Mucosa of gallbladder (tissue), 1 donor: ENCODE measurements at places on chromosomes 16 and 17.

GRCh38 chr17:9472541-9472940, 103.1 kb downstream of the STX8 start:
- no peak for DNase-seq

- DNase-seq, result peak; percentile 54
Measured at GRCh38 chr17:28717578-28718332, at the start of gene RAB34. RAB34 (minus strand) TSS chr17:28717868; CDS start chr17:28717266, 602 bp downstream.

DNA sequence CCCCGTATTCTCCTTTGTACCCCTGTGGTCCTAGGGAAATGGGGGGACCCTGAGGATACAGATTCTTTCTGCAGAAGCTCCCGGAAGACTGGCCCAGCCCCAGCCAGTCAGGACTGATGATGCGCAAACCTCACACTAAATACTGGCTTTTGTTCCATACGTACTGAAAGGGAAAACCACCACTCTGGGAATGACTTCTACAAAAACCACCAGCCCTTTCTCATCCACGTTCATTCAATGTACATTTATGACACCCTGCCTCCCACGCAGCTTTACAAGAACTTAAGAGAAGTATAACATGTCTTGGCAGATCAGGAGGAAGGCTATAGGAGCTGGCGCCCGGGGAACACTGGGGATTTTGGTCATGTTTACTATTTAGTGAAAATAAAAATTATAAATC, 70.6 kb downstream of the MARCHF10 start:
- DNase-seq, result no peak

DNA sequence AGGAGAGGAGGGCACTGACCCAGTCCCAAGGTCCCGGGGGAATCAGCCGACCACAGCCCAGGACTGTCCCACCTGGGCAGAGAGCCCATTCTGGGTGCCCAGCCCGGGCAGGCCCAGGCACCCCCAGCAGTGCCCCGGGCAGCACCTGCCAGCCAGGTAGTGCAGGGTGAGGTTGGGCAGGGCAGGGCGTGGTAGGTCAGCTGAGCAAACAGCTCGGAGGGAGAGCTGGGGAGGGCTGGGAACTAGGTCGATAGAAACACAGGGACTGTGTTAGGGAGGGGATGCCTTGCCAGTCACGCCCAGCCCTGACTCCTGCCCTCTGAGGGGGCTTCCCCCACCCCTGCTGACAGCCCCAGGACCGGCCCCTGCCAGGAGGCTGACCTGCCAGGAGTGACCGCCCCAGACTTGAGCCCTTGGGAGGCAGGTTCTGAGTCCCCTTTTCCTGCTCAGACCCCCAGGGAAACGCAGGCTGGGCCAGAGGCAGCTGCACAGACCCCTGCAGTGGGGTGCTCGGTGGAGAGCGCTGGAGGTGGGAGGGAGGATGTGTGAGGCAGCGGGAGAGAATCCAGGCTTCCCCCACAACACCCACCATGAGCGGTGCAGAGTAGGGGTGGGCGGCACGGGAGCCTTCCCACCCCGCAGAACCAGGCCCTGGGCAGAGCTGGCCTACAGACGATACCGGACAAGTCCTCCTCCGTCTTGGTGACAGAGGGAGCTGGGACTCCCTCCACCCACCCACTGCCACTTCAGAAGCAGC, 4.7 kb downstream of the HS3ST6 start:
- DNase-seq, result peak; percentile 78

- no peak for DNase-seq
Measured at GRCh38 chr16:68289621-68290329, 21.0 kb downstream of the SLC7A6OS start.

DNA sequence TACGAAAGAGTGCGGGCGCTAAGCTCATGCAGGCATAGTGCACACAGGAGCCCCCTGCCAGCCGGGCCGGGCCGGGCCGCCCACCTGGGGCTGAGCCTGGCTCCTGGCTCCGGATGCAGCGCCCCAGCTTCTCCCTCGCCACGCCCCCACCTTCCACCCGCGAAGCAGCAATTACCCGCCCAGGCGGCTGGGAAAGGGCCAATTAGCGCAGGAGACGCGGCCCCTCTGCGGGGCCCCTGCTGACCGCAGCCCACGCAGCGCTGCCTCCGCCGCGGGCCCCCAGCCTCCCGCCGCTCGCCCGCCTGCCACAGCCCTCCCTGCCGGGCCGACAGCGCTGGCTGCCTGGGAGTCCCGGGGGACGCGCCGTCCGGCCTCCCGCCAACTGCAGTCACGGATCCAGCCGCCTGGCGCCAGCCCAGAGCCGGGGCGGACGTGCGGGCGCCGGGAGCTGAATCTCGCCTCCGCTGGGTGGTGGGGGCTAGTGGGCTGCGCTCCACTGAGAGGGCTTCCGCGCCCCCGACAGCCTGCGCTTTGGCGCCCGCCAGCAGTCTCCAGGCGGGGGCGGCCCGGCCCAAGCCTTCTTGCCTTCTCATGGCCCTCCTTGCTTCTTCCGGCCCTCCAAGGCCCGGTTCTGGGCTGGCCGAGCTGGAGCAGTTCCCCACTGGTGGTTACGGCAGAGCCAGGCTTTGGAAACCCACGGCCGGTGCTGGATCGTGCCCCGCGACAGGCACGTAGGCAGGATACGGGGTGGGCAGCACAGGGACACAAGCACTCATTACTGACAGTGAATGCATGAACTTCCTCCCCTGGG, 14.9 kb upstream of the CBFB start:
- peak; percentile 61 for DNase-seq

DNA sequence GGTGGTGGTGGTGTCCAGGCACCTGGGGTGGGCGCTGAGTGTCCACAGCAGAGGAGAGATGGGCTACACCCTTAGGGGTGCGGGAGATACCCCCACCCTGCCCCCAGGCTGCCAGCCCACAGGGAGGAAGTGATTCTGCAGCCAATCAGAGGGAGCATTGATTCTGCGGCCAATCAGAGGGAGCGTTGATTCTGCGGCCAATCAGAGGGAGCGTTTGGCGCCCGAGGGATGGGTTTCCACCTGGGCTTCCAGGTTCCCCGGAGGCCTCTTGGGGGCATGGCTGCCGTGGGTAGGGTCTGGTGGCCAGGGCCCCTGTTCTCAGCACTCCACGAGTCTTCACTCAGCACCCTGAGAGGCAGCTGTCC, 28.2 kb upstream of the ACSF3 start:
- no peak for DNase-seq

- no peak for DNase-seq
Measured at GRCh38 chr17:78678222-78678557, 101.0 kb upstream of the DNAH17 start.

GRCh38 chr16:73060892-73061490, 13.1 kb upstream of the ZFHX3 start:
- no peak for DNase-seq

GRCh38 chr16:17885659-17886207, 415.0 kb upstream of the XYLT1 start:
- no peak for DNase-seq

DNA sequence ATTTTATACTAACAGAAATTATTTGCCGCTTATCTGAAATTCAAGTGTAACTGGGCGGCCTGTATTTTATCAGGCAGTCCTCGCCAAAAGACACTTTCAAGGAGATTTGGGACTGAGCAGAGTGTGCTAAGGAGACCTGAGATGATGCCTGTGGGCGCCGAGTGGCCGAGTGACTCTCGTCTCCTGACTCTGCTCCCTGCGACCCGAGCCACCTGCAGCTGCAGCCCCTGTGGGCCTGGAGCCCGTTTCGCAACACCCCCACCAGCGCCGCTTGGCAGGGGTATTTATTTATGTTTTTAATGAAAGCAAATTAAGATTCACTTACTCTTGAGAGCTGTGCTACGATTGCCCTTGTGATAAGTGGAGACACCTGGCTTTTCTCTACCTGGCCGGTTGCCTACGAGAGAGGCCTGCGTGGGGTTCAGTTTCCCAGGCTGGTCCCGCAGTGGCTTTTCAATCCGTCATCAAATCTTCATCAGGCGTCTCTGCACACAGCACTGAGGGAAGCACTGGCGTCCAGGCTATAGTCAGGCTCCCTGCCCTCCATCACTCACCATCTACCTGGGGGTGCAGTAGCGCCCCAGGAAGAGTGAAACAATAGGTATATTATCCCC, 124.0 kb downstream of the SEC14L1 start:
- DNase-seq, result no peak

DNA sequence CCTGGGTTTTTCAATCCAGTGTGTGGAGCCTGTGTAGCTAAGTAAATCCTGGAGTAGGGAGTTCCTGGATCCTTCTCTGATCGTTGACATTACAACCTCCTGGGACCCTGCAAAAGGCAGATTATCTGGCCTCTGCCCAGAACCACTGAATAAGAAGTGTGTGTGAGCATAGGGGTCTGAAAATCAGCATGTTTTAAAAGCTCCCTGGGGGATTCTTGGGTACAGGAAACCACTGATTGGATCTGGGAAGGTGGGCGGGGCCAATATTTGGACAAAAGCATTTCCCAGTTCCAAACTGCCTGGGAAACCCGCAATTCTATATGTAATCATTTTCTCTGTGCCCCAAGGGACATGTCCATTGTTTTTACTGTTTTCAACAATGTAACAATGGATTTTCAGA, 27.2 kb upstream of the BEAN1 start:
- no peak for DNase-seq

GRCh38 chr17:62064791-62065563, at the start of gene MED13:
MED13 (minus strand) TSS chr17:62065278; CDS start chr17:62065205, 73 bp downstream.
- peak; percentile 56 for DNase-seq

GRCh38 chr17:43636426-43636825, 25.3 kb downstream of the MEOX1 start:
- no peak for DNase-seq

GRCh38 chr17:70750983-70751382, 581.7 kb downstream of the KCNJ2 start:
- no peak for DNase-seq

DNA sequence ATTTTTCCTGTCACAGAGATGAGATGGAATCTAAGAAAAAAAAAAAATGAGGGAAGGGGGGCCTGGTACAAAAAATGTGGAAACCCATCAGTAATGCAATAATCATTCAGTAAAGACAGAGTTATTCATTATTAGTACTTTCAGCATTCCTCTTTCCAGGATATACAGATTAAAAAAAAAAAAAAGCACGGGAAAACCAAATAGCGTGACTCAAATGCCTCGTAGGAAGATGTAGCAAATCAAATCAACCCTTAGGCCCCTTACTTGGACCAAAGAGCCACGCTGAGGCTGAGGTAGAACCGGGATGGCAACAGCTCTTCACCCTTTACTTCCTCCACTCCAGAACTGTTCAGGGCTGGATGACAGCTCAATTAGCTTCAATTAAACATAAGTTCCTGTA, 52.5 kb downstream of the SMG6 start:
- no peak for DNase-seq

GRCh38 chr17:69424287-69425041, 10.0 kb downstream of the MAP2K6 start:
- DNase-seq, result no peak

DNA sequence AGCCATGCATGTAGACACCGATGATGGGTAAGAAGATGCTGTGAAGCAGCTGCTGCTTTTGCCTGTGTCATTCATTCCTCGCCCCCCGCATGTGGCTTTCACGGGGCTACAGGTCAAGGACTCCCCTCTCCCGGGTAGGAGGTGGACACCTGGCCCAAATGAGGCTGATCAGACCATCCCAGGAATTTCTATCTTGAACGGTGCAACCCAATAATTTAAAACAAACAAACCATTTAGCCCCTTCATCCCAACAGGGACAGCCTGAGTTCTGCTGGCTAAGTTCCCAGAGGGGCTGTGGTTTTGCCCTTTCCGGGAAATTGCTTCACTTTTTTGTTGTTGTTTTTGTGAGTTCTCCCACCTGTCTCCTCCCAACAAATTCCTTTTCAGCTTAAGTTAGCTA, 137.7 kb upstream of the CDH5 start:
- DNase-seq, result no peak

DNA sequence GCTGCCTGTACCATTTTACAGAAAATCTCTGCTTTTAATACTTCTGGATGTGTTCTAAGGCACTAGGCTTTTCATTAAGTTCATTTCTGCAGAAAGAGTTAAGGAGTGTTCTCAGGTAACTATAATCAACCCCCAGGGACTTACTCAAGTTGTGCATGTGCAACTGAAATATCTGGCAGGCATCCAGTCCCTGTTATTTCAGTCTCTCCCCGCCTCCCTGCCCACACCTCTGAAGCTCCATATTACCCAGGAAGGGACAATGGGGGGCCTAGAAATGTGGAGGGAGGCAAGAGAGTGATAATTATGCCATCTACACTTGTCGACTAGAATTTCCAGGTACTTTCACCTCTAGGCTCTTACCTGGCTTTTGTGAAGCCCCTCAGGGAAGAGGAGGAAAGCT, 432.2 kb downstream of the MAF start:
- no peak for DNase-seq

GRCh38 chr16:5971924-5972323, 874.3 kb upstream of the EEF2KMT start:
- DNase-seq, result no peak
